ENCODE measurements at places on chromosomes 6 and 20. TPM values are rescaled to one million over a fixed set of nuclear protein-coding genes. Genes with fewer than 3 reads are reported as not detected.

POPDC3 gene
- 1.6 TPM for polyA plus RNA-seq

PRSS16 gene
- not detected for polyA plus RNA-seq

LRRC73 gene
- 0.11 TPM for polyA plus RNA-seq

METTL24 gene
- not detected for polyA plus RNA-seq

BHLHE23 gene
- not detected for polyA plus RNA-seq

DYNLT2 gene
- 0.39 TPM for polyA plus RNA-seq

EFCAB8 gene
- polyA plus RNA-seq, result 0.08 TPM

GHRH gene
- not detected for polyA plus RNA-seq

FOXA2 gene
- polyA plus RNA-seq, result not detected

DNA sequence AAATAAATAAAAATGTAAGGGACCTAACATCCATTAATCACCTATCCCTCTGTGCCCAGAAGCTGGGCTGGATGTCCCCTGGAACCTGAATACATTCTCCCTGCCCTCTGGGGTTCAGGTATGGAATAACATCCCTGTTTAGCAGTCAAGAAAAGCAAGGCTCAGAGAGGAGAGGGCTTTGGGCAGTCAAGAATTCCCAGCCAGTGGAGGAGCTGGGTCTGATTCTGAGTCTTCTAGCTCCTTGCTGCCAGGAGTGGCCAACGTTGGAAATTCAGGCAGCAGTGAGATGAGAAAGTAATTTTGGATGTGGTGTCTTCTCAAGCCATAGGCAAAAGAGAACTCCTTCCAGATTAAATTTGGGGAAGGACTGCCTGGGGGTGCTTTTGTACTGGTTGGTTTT is 42.6 kb upstream of the ZNFX1 start:
- peak; percentile 37 for DNase-seq

DNA sequence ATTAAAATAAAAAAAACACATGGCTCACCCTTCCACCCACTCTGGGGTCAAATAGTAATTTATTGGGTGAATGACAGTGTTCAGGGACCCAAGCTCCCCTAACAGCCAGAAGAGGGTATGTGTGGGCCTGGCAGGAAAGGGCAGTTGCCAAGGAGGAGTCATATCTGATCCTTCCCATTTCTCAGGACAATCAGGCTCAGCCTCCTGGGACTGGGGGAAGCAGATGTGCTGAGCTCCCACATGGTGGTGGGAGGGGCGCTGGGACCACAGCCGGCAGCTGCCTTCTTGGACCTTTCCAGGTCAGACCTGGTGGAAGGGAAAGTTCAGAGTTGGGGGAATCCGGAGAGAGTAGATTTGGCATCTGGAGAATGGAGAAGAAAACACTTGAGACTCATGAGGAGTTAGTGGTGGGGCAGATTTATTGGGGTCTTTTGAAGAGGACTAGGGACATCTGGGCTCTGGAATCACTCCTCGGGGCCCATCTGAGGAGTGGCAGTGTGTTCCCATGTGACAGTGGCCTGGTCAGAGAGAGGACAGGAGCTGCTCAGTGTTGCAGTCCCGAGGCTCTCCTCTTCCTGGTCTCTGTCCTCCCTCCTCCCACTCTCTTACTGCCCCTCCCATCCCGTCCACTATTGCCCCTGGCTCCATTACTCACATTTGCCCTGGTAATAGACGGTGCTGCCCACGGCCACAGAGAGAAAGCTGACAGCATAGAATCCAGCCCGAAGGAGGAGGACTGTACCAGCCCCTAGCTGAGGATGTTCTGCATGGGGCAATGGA is 3.0 kb downstream of the LST1 start:
- no peak for DNase-seq

DNA sequence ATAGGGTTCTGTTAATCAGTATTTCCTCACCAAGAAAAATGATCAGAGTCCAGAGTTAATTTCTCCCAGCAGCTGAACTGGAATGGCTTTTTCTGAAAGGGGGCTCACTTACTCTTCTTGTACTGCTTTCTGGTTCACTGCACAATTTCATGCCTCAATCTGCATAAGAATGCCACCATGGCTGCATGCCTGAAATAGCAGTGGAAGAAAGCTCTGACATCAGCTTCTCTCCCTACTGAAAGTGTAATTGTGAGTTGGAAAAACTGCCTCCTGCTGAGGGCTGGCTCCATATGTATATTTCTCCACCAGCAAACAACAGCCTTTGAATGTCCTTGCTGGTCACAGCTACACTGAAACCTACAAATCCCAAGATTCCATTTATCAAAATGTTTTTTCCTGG is 1027.2 kb upstream of the GJE1 start:
- DNase-seq, result no peak

GRCh38 chr6:93799226-93799625 is 379.9 kb upstream of the EPHA7 start:
- DNase-seq, result no peak

DNA sequence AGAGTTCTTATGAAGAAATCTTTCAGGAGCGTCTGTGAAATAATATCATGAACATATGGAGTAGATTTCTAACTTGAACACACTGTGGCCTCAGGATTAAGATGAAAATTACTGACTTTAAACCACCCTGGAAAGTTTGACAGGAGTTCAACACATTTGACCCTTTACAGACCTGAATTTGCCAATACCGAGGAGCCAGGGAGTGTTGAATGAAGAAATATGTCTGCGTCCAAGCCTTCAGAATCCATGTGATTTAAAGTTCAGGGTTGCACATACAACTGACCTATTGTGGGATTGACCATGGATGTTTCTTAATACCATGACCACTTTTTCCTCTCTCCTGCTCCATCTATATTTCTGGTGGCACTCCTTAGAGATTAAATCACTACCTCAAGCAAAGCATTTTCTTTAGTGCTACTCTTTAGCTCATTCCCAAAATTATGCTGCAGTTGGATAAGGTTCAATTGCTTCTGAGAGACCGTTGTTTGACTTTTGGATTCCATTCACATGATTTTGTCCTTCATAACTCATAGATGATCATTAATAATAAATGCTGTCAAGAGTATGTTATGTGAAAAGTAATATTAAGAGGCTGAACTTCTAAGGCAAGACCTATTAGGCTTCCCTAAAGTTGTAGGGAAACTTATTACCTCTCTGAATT is 57.4 kb downstream of the PRL start:
- DNase-seq, result no peak

DNA sequence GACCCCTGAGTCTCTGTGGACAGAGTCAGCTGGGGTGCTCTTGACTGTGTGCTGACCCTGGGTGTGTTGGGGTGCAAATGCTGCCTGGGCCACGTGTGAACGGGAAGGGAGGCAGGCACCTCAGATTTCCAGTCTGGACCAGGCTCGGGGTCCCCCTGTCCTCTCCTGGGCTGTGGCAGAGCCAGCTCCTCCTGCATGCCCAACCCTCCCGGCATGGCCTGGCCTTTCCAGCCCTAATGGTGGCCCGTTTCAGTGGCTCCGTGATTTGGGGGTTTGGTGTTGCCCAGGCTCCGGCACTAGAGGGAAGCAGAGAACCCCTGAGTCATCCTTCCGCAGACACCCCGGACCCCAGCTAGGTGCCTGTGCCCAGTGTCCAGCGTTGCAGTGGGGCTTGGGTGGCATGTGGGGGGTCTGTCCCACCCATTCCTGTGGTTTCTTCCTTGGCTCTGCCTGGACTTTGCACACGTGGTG is 9.1 kb downstream of the RBM38 start:
- no peak for DNase-seq

- DNase-seq, result no peak
Observed at GRCh38 chr20:50586531-50587232, 76.5 kb downstream of the PTPN1 start.

DNA sequence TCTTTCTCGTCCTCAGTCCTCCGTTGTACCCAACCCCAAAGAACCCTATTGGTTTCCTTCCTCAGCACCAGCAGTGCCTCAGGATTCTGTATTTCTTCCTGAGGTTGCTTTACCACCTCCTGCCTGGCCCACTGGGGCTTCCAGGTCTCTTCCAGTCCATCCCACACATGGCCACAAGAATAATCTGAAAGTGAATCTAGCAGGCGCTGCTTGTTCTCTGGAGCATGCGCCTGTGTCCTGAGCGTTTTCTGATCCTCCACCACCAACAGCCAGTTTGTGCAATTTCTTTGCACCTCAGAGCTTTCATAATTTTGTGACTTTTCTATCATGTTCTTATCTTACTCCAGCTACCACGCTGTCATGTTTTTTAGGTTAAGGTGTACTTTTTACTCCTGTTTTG is 11.6 kb upstream of the HSP90AB1 start:
- DNase-seq, result no peak

- DNase-seq, result no peak
Observed at GRCh38 chr6:110720066-110720465, 95.2 kb downstream of the CDK19 start.

DNA sequence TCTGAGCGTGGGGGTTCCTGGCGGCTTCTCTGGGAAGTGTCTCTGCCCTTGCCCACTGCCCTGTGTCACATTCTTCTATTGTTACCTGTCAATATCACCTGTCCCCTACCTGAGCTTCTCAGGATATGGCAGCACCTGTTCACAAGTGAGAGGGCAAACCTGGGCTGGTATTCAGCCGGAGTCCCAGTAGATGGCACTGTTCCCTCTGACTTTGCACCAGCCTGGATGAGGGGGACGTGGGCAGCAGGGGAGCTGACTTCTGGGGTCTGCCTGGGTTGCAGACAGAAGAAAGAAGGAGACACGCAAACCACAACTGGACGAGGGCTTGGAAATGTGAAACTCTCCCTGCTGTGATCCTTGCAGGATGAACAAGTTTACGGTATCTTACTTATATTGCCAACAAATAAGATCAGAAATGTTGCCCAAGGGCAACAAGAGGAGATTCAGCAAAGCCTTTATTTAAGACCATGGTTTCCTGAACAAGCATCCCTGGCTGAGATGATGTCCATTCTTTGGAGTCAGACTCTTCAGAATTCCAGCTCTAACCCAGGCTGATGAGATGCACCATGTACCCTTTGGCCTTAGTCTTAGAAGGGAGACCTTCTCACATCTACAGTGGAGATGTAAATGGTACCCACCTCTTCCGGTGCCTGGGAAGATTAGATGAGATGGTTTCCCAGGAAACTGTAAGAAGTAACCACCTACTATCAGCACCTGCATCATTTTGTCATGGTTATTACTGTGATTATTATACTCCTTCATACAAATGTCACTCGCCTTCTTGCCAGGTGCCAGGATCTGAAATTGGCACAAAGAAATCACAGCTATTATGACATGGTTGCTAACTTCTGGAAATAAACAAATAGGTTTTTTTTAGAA is 400.0 kb upstream of the CDH4 start:
- no peak for DNase-seq

DNA sequence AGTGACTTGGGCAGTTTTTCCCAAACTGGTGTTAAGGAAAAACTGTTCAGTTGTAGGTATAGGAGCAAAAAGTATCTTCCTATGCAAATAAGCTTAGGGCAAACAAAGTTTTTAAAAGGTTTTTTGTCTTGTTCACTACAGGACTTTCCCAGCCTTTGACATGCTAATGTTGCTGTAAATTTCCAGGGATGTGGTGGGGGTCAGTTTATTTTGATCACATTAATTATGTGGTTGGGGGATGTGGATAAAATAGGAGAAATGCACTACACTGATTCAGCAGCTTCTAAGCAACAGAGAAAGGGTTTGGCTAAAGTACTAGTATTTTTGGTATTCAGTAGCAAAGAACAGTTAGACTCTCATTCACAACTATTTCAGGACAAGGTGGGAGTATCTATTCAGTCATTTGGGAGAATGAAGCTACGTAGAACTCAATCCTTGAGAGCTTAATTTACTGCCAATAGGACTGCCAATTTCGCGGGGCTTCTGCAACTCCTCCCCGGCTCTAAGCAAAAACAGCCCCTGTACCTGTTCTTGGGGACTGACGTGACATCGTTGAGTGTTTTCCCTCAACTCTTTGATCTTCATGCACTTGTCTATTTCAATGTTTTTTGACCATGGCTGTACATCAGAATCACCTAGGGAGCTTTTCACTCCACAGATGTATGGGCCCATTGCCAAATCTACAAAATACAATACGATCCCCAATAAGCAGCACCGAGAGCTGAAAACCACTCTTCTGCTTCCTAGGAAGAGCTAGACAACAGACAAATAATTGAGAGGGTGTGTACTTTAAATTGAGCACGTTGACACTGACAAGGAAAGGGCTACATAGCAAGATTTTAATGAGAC is 94.8 kb upstream of the NHSL1 start:
- DNase-seq, result no peak

GRCh38 chr6:84739866-84740208 is 24.6 kb downstream of the TBX18 start:
- no peak for DNase-seq

DNA sequence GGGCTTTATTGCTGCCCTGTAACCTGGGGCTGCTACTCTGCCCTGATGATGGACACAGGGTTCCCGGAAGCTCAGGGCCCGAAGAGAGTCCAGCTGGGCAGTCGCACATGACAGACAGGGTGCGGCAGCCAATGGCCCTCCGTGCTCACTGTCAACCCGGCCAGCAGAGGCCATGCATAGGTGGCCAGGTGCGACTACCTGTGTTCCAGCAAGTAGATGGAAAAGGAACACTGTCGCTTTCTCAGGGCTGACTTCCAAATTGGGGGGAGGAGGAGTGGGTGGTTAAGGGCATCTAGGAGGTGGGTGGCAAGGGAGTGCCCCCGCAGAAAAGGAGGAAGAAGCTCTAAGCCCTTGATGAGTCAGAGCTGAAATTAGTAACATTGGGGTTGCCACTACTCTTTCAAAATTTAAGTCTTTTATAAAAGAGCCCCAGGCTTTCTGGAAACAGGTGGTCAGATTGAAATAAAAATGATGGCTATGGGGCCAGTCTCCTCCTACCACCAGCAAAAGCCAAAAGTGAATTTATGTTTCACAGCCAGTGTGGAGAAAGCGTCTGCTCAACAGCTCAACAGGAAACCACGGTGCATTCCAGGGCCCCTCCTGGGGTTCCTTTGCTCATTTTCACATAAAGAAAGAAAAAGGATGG is 2.3 kb upstream of the RAMACL start:
- no peak for DNase-seq

DNA sequence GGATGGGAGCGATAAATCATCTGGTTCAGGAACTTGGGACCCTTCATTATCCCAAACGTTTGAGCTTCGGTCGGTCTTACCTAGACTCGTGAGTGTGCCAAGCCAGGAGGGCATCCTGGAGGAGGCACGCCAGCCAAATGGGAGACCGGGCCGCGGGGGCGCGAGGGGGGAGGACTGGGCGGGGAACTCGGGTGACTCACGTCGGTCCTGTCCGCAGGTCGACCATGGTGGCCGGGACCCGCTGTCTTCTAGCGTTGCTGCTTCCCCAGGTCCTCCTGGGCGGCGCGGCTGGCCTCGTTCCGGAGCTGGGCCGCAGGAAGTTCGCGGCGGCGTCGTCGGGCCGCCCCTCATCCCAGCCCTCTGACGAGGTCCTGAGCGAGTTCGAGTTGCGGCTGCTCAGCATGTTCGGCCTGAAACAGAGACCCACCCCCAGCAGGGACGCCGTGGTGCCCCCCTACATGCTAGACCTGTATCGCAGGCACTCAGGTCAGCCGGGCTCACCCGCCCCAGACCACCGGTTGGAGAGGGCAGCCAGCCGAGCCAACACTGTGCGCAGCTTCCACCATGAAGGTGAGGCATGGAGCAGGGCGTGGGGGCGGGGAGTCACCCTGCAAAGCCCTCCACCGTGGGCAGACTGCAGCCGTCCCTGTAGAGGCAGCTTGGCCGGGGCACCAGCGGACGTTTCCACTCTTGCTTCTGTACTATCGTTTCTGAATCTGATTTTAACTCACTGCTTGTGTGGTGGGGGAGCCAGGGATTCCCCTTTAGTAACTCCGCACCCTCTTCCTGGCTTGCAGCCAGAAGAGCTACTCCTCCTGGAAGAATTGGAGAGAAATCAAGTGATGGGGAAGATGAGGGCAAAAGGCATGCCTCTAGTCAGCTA is 2.7 kb downstream of the BMP2 start:
- peak; percentile 40 for DNase-seq

- no peak for DNase-seq
Observed at GRCh38 chr6:143039548-143039947, 21.1 kb upstream of the AIG1 start.
